NCI-H2029 (cell line): ENCODE measurements at places on chromosomes 3 and 15.

DNA sequence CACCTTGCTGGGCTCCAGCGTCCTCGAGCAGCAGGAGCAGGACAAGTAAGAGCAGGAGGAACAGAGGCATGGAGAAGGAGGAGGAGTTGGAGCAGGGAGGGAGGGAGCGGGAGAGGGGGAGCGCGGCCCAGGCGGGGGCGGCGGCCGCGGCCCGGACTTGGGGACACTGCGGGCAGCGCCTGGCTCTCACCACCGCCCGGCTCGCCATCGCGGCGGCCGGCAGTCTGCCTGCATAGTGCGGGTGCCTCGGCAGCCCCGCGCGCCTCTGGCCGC, 440 bp downstream of the DCBLD2 start:
- DNase-seq = no peak

- DNase-seq = no peak
Observed at GRCh38 chr3:101995371-101996046, 146.2 kb downstream of the NFKBIZ start.

DNA sequence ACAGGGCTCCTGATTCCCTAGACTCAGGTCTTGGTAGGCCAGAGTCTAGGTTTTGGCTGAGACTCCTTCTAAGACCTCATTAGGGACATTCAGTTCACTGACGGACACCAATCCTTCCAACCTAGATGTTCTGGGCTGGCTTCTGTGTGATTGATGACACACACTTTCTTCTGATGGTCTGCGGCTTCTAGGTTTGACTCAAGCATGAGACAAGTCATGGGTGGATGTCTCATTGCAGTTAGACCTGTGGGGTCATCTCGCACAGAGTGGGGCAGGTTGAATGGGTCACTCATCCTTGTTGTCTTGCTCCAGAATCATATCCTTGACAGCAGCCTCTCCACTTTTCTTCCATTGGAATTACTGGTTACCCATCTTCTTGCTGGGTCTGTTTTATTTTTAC, 35.8 kb downstream of the ARNT2 start:
- DNase-seq = no peak

- no peak for DNase-seq
Observed at GRCh38 chr15:65091946-65092770, 15.6 kb downstream of the KBTBD13 start.

DNA sequence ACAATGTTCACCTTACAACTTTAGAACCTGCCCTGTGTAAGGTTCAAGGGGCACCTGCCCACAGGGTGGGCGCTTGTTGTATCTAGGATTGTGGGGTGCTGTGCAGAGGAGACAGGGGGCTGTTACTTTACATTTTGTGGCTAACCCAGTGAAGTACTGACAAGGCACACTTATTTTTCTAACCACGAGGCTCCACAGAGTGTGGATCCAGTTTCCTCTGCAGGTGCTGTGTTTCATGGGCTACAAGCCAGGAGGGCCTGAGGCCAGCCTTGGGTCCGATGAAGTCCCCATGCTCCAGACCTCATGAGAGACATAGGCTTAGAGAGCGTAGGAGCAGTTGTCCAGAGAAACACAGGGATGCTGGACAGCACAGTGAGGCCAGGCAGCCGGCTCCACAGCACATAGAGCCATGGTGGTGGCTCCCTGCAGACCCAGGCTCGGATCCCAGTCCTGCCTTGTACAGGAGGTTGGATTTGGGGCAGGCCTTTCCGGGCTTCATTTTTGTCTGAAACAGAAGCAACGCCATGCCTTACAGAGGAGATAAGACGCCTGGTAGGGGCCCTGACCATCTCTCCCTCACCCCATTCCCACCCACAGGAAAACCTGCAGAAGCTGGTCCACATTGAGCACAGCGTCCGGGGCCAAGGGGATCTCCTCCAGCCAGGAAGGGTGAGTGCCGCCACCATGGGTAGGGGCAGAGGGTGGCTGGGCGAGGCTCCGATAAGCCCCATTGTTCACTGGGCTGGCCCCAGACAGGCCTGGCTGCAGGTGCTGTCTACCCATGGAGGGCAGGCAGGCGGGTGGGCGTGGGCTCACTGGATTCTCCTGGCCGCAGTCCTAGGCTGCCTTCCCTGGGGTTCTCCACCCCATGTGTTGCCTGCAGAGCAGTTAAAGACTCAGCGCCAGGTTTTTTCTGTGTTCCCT, 40.1 kb upstream of the NR2C2 start:
- DNase-seq = no peak

DNA sequence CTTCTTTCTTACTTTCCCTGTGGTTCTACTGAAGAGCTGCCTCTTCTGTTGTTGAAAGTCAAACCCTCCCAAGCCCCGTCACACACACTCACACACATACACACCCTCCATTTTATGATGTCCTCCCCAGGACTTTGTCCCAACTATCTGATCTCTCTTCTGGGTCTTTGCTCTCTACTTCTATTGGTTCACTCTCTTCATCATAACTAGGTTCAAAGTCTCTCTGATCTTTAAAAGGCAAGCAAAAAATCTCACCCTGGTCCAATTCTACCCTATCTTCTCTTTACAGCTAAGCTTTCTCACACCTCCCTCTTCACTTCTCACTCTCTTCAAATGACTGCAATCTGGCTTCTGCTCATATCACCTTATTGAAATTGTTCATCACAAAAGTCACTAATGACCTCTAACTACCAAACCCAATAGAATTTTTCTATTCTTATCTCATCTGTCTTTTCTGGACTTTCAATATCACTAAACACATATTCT, 34.8 kb downstream of the LRRFIP2 start:
- no peak for DNase-seq
